Activated CD8-positive, alpha-beta T cell treated with anti-CD3 and anti-CD28 coated beads for 36 hours (primary cell): ENCODE measurements at places on chromosomes 13 and 19. TPM values are rescaled to one million over a fixed set of nuclear protein-coding genes. Genes with fewer than 3 reads are reported as not detected.

DNA sequence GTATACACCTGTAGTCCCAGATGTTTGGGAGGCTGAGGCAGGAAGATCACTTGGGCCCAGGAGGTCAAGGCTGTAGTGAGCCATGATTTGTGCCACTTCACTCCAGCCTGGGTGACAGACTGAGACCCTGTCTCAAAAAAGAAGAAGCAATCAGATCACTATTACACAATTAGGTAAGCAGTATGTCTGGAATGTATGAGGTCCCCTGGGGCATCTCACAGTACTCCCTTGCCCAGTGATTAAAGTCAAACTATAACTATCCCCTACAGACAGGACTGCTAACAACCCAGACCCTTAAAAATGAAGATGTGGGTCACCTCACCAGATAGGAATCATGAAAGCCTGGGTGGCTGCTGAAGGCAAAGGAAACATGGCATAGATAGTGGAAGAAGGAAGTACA lies 9.4 kb upstream of the PAN3 start:
- DNase-seq = no peak

DNA sequence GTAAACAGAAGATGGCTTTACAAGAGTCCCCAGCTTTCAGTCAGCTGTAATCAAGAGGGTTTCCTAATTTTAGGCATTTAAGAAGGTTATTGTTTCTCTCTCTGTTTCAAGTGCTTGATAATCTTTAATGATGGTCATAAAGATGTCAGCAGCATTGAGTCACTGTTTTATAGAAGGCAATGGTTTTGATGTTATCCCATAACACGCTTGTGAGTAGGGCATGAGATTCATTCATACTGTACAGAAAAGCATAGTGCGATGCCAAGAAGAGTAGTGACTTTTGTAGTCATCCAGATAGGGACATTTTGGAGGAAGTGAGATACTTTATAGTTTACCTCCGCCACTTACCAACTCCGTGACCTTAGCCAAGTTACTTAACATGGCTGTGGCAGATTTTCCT lies 364.2 kb upstream of the SLC10A2 start:
- no peak for DNase-seq

GRCh38 chr13:51437550-51438127 lies 15.2 kb downstream of the INTS6 start:
- no peak for DNase-seq

DNA sequence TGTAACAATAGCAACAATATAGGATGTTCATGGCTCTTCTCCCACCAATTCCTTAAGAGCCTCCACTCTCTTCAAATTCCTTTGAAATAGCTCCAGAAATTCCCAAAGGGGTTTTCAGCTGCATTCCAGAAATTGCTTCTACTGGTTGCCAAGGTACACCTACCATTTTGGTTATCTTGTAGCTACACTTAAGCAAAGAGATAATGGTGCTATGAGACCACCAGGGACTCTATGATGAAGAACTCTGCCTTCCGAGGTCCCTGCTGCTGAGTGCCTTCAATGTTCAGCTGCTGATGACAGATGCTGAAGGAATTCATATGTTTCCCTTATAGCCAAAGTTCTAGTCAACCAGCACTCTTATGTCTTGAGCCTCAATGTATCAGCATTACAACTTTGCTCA lies 78.4 kb downstream of the POU4F1 start:
- no peak for DNase-seq

- DNase-seq = no peak
Measured at GRCh38 chr19:46205183-46205984, 24.2 kb upstream of the IGFL1 start.

- DNase-seq = no peak
Measured at GRCh38 chr13:42760951-42761350, 20.4 kb upstream of the FAM216B start.

DNA sequence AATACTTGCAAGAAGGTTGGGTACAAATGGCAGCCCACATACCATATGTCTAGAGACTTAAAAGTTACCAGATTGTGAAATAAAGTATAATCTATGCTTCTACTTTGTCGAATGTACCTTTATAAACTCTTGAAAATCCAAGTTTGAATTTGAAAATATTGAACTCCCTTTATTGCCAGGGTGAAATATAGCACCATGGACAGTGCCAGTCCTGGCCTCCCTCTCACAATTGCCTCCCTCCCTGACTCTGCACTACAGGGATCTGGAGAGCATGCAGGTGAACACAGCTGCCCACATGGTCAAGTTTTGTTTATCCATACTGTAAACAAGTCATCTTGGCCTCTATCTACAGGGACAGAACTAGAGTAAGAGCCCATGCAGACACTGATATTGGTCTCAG lies 394.1 kb upstream of the SLITRK6 start:
- DNase-seq = no peak

- no peak for DNase-seq
Measured at GRCh38 chr19:4636761-4637160, 2.6 kb upstream of the TNFAIP8L1 start.

DNA sequence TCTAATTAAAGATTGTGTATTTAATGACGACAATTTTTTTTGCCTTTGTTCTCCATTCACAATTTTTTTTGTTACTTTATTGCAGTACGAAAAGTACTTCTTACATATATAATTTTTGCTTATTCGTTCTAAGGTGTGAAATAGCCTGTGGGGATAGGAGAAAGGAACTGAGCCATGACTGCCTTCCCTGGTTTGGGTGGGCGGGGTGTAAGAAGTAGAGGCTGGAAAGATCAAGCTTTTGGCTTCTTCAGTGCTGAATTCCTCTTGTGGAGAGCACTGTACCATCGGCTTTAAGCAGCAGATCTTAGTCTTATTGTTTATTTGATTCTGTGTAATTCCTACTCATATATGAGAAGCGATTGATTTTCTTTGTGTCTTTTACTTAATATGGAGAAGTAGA lies 115.8 kb downstream of the NBEA start:
- DNase-seq = no peak

- no peak for DNase-seq
Measured at GRCh38 chr13:92418818-92419412, 807.7 kb upstream of the GPC6 start.

- no peak for DNase-seq
Measured at GRCh38 chr13:92122186-92122853, 723.9 kb downstream of the GPC5 start.

- DNase-seq = no peak
Measured at GRCh38 chr19:46042252-46042883, 1.6 kb upstream of the IGFL4 start.

DNA sequence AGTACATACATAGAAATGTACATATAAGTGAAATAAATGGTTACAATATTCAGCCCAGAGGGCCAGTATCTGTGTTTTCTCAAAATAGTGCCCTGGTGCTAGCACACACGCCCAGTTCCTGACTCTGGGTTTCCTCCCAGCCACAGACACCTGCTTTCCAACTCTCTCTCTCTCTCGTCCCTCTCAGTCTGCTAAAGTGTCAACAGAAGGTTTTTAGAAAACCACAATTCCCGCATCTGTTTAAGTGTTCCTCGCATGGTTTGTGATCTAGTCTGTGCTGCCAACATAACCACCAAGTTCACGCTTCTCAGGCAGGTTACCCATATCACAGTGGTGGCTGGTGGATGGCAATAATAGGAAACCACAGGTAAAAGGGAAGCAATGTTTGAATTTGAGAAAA lies 17.8 kb upstream of the UPF3A start:
- DNase-seq = no peak

DNA sequence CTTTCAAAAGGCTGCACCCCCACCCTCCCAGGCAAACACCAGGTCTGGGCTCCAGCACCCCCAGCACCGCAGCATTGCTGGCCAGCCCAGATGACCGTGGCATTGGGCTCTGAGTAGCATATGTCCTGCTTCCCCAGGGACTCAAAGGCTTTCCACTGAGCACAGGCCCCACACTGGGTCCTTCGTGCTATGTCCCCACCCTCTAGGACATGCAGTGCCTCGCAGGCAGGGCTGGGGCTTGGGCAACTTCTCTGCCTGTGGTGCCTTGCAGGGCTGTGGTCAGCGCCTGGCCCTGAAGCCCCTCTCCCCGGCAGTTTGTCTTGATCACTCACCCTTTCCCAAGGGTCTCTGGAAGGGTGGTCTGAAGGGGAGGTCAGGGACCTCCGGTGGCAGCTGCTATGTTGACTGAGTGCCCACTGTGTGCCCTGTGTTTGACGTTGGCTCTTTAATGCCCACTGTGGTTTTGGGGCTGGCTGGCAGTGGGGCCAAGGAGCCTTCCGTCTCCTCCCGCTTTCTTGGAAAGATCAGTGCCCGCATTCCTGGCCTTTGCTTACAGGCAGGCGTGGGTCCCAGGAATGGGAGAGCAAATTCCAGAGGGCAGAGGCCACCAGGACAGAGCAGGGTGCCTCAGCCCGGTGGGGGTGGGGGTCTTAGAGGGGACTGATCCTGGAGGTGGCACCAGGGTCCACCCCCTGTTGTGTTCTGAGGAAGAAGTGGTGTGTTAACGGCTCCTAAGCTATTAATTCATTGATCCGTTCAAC lies 20.3 kb upstream of the CRTC1 start:
- no peak for DNase-seq

DNA sequence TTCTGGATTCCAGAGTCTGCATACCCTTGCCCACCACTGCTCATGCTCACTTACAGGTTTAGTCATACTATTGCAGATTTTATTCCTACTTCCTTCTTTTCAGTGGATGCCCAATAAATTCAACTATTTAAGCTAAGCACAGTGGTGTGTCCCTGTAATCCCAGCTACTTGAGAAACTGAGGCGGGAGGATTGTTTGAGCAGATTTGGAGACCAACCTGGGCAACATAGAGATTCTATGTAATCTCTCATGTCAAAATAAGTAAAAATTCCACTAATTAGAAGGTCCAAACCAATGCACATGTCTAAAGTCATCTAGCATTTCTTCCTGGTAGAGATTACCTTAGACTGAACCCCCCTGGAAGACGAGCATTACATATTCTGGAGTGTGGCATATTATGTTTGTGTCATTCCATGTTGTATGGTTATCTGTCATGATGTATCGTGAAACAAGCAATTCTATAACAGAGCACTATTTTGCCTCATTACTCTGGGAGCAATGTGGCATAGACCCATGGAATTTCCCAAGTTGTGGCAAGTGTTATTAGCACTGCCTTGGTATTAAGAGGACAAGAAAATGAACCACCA lies 8.3 kb downstream of the HMGB1 start:
- no peak for DNase-seq

The OLFM2 gene
- 2.7 TPM for total RNA-seq

The RNF225 gene
- 0.81 TPM for total RNA-seq

The PSG11 gene
- total RNA-seq = not detected

The C19orf67 gene
- total RNA-seq = not detected

The CPAMD8 gene
- total RNA-seq = not detected

The LILRB2 gene
- total RNA-seq = not detected

The NRTN gene
- total RNA-seq = not detected
